ENCODE measurements at places on chromosomes 16 and 17. TPM values are rescaled to one million over a fixed set of nuclear protein-coding genes. Genes with fewer than 3 reads are reported as not detected.

The TAC4 gene
- not detected for total RNA-seq

The ACAP1 gene
- 18.8 TPM for total RNA-seq

DNA sequence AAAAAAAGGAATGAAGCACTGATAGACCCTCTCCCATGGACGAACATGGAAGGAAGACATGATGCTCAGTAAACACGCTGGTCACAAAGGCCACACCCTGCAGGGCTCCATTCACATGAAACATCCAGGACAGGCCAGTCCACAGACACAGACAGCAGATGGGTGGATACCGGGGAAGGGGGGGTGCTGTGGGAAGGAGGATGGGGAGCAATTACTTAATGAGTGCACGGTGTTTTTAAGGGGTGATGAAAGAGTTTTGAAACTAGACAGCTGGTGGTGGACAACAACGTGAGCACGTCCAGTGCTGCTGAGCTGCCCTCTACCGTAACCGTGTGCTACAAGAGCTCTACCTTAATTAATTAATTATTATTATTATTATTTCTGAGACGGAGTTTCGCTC, 6.0 kb upstream of the SLC16A3 start:
- DNase-seq, result no peak

- DNase-seq, result no peak
These were observed 10.0 kb downstream of the C16orf96 start for GRCh38 chr16:4566144-4566543.

DNA sequence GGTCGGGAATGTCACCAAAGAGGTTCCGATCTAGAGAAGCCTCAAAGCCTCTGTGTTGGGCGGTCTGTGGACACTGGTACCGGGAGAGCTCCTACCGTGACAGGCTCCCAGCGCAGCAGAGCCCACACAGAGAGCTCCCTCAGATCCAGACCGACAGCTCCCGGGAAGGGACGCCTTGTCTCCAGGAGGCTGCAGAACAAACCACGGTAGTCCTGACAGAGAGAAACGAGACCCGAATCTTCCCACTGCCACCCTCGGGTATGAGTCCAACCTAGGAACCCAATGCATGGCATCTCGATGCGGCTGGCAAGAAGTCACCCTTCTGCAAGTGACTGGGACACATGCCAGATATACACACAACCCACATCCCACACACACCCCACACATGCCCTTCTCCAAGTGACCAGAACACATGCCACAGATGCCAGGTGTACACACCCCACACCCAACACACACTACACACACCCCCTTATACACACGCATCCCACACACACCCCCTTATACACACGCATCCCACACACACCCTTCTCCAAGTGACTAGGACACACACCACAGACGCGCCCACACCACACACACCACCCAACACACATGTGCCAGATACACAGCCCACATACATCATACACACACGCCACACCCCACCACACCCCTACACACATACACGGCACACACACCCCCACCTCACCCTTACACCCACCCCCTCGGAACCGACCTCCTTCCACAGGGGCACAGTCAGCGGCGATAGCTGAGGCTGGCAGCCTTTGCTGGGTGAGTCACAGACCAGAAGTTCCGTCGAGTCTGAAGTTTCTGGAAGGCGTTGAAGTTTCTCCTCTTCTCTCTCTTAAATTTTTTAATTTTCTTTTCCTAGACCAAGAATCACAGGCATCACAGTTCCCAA, 15.9 kb upstream of the CYTH1 start:
- no peak for DNase-seq

GRCh38 chr17:15431196-15431595, 36.2 kb downstream of the CDRT4 start:
- DNase-seq, result no peak
